ENCODE measurements at places on chromosomes 11 and 22.

DNA sequence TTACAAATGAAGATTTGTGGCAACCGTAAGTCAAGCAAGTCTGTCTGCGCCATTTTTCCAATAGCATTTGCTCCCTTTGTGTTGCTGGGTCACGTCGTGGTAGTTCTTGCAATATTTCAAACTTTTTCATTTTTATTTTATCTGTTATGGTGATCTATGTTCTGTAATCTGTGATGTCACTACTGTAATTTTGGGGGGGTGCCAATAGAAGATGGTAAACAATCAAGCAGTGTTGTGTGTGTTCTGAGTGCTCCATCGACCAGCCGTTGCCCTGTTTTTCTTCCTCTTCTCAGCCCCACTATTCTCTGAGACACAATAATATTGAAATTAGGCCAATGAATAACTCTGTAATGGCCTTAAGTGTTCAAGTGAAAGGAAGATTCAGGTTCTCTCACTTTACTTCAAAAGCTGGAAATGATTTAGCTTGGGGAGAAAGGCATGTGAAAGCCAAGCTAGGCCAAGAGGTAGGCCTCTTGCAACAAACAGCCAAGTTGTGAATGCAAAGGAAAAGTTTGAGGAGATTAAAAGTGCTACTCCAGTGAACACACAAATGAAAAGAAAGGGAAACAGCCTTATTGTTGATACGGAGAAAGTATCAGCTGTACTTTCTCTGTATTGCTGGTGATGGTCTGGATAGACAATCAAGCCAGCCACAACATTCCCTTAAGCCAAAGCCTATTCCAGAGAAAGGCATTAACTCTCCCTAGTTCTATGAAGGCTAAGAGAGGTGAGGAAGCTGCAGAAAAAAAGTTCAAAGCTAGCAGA is 7.5 kb downstream of the ZC3H12C start:
- DNase-seq = no peak

GRCh38 chr11:127859941-127860354 is 727.4 kb downstream of the ETS1 start:
- no peak for DNase-seq

GRCh38 chr22:47597041-47597440 is 834.6 kb downstream of the TBC1D22A start:
- DNase-seq = no peak

- no peak for DNase-seq
These were observed 211.4 kb downstream of the ETS1 start for GRCh38 chr11:128375961-128376360.

- DNase-seq = no peak
These were observed 66.5 kb downstream of the PPME1 start for GRCh38 chr11:74237541-74237940.

- no peak for DNase-seq
These were observed 1.1 kb downstream of the CHRM1 start for GRCh38 chr11:62919898-62920640.

GRCh38 chr11:123166071-123166559 is 28.9 kb downstream of the CLMP start:
- DNase-seq = peak; percentile 34

GRCh38 chr11:31412946-31413345 is 43.3 kb downstream of the DNAJC24 start:
- no peak for DNase-seq

GRCh38 chr11:62172294-62172693 is 17.7 kb upstream of the SCGB1D1 start:
- DNase-seq = no peak

GRCh38 chr11:11349870-11350337 is 3.1 kb downstream of the CSNK2A3 start:
- DNase-seq = no peak

GRCh38 chr11:6568191-6568918 is 35.1 kb downstream of the RRP8 start:
- peak; percentile 90 for DNase-seq

- no peak for DNase-seq
These were observed 97.2 kb upstream of the CEP126 start for GRCh38 chr11:101817581-101817980.

DNA sequence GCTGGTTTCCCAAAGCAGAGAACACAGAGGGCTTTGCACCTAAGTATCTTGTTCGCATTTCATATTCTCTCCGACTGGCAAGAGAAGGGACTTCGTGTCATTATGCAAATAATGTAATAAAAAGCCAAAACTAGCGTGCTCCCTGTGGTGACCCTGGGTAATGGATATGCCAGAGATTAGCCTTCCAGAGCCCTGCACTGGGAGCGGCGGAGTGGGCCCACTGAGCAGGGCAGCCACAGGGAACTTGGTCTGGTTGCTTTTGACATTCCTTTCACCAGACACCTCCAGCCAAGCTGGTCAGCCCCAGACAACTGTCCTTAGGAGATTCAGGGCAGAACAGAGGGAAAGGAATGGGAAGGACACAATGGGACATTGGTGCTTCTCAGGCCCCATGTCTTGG is 56.1 kb downstream of the FLI1 start:
- DNase-seq = no peak

DNA sequence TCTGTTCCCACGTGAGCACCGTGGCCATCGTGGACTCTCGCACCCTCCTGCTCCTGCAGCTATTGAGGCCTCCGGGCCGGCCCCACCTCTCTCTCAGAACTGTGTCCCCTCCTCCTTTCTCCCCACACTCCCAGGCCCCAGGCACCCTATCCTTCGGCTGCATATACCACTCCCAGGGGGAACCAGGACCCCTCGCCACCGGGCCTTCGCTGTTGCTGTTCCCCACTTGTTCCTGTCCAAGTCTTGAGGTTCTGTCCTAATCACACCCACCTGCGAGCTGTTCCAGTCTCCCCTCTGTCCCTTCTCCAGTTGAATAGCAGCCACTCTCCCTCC is 43.0 kb upstream of the CDON start:
- DNase-seq = no peak

DNA sequence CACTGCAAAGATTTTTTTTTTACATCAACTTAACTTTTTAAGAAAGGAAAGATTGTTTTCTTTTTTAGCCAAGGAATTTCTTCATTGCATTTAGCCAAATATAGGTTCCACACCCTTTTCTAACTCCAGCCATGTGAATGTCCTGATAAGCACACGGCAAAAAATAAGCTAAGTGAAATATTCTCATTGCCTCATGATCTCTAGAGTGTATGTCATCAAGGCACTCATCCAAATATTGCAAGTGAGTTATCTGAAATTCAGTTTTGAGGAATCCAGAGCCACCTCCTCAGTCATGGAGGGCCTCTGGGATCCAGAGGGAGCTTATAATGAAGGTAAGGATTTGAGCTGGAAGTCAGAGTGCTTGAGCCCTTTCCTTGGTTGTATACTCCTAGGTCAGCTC is 80.0 kb downstream of the BLID start:
- DNase-seq = no peak

DNA sequence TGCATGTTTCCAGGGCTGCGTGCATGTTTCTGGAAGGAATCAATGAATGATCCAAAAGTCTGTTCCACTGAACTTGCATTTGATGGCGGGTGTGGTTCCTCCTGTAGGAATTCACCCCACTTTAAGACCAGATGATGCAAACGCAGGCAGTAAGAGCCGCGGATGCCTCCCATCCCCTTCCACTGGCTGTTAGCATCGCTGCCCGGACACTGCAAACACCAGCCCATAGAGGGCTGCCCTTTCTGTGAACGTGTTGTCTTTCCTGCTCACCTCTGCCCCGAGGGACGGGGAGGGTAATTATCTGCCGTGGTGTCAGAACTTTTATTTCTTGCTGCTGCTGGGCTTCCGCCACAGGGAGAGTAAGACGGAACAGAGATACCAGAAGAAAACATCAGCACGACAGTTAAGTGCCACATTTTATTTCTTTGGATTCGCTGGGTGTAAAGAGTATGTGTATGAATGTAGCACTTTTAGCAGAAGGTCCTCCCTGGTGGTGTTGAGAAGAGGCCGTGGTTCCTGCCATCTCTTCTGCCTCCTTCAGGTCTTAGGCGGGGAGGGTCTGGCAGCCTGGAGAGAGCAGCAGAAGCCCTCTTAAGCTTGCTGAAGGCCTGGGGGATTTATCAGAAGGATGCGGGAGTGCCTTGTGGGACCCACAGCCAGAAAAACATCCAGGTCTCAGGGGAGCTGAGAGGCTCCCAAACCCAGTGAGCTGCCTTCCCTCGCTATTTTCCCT is 53.2 kb upstream of the NECTIN1 start:
- no peak for DNase-seq

- no peak for DNase-seq
These were observed 7.6 kb downstream of the YDJC start for GRCh38 chr22:21622011-21622918.

GRCh38 chr11:60372767-60373166 is 5.6 kb upstream of the MS4A7 start:
- DNase-seq = no peak

- DNase-seq = no peak
These were observed 1.7 kb upstream of the EIF4ENIF1 start for GRCh38 chr22:31491218-31491962.

DNA sequence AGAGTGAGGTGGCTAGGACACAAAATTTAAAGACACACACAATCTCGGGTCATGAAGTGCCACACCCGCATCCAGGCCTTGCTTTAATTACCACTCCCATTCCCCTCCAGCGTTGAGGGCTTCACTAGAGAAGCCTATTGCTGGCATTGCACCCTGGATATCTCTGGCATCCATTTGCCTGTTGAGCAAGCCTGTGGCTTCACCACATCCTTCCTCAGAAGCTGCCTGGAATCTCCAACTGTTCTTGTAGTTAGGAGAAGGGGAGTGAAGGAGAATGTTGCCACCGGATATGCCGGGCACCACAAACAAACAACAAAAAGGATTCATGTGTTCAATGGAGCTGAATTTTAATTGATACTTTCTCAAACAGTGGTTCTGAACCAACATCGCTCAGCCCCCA is 34.4 kb upstream of the RCN1 start:
- DNase-seq = no peak

- DNase-seq = no peak
These were observed 7.1 kb downstream of the SLC7A4 start for GRCh38 chr22:21025266-21025665.

DNA sequence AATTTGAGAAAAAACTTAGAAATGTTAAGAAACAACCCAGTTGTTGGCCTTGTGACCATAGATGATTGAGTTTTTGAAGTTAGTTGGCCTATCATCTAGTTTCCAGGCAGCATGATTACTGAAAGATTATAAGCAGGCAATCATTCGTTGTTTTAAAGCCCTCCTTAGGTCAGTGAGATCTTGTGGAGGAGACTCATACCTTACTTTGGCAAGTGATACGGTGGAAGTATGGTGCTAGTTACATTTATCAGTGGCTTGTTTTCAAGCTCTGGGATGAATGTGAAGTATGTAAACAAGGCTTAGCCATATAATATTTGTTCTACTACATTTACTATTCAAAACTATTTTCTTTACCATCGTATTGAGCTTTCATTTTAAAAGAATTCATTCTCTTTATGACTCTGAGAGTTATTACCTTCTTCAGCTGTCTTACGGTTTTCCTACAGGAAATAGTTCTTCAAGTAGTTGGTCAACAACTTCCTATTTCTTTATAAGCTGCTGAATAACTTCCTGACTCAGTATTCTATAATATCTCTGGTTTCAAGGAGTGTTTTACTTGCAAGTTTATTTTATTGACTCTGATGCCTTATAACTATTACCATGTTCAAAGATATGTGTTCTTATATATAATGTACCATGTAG is 7.3 kb downstream of the YAP1 start:
- DNase-seq = no peak

DNA sequence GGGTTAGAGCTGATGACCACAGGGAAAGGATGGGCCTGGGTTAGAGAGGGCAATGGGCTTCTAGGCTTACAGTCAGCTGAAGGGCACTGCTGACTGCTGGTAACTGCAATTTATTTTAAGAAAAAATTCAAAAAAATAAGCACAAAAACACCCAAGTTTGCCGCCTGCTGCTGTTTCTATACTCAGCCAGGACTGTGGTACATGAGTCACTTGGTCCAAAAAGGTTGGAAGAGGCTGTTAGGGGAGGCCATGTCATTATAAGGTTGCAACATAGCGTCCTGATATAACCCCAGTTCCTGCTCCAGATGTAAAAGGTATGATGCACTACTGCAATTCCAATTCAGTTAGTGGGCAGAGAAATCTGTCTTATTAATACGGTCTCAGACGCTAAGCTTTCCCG is 98.9 kb downstream of the ETS1 start:
- no peak for DNase-seq

DNA sequence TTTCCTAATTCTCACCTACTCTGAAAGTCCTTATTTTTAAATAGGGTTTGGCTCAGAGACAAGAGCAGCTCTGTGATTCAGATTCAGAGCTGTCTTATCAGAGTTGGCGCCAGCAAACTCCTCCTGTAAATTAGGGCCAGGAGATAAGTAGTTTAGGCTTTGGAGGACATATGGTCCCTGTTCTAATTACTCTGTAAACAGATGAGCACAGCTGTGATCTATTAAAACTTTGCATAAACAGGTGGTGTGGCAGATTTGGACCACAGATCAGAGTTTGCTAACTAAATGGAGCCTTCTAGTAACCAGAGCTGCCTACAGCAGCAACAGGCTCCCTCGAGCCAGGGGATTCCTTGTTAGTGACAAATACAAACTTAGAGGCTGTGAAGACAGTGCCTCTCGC is 27.9 kb downstream of the YPEL1 start:
- DNase-seq = no peak

DNA sequence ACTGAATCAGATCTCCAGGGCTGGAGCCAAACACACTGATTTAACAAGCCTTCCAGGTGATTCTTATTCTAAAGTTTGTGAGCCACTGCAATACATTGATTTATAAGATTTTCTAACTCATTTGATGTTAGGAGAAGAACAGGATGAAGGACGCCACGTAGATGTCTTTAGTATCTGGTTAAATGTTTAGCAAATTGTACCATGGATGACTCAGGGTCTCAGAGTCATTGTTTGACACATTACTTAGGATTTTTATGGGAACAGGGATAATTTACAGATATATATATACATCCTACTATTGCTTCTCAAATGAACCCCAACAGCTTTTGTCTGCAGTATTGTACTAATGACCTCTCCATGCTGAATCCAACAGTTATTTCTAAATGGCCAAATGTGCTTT is 143.1 kb upstream of the DDI1 start:
- DNase-seq = no peak

- no peak for DNase-seq
These were observed 171.9 kb downstream of the GRIA4 start for GRCh38 chr11:105781807-105782206.

DNA sequence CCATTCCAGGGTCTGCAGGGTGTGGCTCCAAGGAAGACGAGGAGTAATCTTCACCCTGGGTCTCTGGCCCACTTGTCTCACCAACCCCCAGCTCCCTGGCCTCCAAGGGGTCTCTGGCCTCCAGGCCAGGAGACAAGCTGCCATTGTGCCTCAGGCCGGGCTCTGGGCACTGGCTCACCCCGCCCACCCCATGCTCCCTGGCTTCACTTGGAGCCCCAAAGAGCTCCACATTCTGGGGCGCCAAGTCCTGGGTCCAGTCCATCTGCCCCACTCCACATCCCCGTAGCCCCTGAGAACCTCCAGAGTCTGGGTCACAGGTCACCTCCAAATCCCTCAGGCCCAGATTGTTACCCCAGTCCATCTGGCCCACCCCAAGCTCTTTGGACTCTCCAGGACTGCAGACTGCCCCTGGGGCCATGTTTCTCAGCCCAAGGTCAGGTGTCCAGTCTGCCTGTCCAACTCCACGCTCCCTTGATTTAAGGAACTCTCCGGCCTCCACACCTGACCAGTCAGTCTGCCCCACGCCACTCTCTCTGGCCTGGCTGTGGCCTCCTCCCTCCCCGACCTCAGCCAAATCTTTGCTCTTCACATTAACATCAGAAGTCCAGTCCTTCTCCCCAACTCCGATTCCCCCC is 16.2 kb downstream of the TNKS1BP1 start:
- DNase-seq = no peak

All from body of pancreas (tissue), 4 donors.